ENCODE measurements at places on chromosomes 6 and 20.

GRCh38 chr20:23024701-23025100 lies 10.4 kb upstream of the SSTR4 start:
- DNase-seq, result no peak

GRCh38 chr6:64522859-64523258 lies 887.3 kb downstream of the PHF3 start:
- DNase-seq, result no peak

DNA sequence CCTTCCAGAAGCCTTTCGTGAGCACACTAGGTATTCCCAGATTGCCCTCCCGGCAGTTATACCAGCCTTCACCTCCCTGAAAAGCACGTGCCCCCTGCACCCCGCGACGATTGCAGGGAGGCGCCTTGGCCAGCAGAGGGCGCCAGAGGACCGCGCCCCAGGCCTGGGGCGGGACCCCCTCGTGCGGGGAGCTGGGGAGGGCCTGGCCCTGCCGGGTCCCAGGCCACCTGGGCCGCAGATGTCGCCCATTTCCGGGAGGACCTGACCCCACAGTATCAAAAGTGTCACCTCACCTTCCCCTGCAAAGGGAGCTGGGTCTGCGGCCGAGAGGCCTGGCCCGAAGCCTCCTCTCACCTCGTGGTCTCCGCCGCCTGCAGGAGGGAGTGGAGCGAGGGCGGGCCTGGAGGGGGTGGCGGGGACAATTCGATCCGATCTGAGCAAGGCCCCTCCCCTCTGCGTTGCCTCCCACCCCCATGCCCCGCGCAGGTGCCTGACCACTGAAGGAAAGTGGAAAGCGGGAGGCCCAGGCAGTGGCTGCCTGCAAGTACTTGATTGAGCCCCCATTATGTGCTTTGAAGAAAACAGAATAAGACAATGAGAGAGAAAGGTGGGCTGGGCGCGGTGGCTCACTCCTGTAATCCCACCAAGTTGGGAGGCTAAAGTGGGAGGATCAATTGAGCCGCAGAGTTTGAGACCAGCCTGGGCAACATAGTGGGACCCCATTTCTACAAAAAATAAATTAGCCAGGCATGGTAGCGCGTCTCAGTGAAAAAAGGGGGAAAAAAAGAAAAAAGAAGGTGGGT lies 3.5 kb upstream of the SNAI1 start:
- peak; percentile 51 for DNase-seq

GRCh38 chr6:19836799-19837510 lies at the start of gene ID4:
Gene ID4, plus strand, starts transcription at chr6:19837370. Its CDS starts 385 bp downstream, at chr6:19837755.
- peak; percentile 95 for DNase-seq

- DNase-seq, result no peak
Measured at GRCh38 chr6:91672201-91672600, 1085.3 kb upstream of the MAP3K7 start.

- no peak for DNase-seq
Measured at GRCh38 chr20:1879369-1879768, 15.8 kb upstream of the SIRPA start.

GRCh38 chr6:107230024-107230423 lies 114.7 kb upstream of the BEND3 start:
- DNase-seq, result no peak

GRCh38 chr20:44533928-44534327 lies 12.1 kb upstream of the SERINC3 start:
- DNase-seq, result no peak

DNA sequence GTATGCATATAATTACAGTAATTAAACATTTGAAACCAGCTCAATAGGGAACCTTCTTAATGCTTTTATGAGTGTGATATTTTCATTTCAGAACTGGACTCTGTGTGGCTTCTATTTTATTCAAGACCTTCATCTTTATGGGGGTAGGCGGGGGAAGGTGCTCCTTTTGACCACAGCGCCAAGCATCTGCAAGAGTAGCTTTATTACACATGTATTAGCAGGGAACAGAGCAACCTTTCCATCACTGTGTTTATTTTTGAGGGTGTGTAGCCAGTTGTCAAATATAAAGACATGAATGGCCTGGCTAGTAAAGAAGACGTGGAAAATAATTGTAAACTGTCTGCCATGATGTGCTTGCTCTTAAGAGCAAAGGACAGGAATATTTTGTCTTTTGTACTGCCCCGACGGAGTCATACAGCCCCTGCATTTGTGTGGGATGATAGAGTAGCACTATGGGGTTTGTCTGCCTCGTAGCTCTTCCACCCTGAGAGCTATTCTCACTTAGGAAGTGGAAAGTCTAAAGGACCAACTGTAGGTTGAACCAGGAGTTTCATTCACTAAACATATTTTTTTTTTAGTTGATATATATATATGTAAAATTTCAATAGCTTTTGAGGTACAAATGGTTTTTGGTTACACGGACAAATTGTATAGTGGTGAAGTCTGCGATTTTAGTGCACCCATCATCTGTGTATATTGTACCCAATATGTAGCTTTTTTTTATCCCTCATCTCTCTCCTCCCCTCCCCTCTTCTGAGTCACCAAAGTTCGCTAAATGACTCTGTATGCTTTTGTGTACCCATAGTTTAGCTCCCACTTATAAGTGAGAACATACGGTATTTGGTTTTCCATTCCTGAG lies 91.2 kb downstream of the CARMIL1 start:
- DNase-seq, result no peak

GRCh38 chr6:125107048-125107447 lies 46.5 kb upstream of the TPD52L1 start:
- DNase-seq, result no peak

- no peak for DNase-seq
Measured at GRCh38 chr20:44805335-44805978, 4.9 kb downstream of the RIMS4 start.

GRCh38 chr6:3442431-3443220 lies 14.2 kb downstream of the SLC22A23 start:
- DNase-seq, result no peak

DNA sequence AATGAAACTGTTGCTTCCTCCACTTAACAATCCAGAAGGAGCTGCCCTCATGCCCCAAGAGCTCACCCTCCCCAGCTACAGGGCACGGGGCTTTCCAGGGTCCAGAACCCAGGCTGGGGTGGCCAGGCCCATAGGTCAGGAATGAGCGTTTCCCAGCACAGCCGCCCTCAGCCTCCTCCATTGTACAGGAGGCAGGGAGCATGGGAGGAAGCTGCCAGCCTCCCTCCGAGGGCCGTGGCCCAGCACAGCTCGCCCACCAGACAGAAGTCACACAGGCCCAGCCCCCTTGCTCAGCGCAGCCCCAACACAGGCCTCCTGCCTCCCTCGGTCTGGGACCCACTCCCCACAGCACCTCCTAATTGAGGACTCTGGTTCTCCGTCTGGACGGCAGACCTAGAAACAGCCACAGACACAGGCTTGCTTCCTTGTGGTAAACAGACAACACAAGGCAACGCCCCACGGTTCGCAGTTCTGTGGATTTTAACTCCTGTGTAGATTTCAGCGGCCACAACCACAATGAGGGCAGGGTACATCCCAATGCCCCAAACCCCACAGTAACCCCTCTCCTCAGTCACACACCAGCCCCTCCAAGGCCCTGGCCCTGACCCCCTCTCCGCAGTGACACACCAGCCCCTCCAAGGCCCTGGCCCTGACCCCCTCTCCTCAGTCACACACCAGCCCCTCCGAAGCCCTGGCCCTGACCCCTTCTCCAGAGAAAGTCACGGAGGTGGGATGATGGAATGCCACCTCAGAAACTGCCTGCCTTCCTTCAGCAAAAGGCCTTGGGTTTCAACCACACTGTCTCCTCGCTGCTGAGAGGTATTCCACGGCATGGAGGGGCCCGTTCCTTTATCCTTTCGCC lies 173.5 kb downstream of the DLL1 start:
- no peak for DNase-seq

- no peak for DNase-seq
Measured at GRCh38 chr20:39658662-39659409, 696.7 kb downstream of the DHX35 start.

DNA sequence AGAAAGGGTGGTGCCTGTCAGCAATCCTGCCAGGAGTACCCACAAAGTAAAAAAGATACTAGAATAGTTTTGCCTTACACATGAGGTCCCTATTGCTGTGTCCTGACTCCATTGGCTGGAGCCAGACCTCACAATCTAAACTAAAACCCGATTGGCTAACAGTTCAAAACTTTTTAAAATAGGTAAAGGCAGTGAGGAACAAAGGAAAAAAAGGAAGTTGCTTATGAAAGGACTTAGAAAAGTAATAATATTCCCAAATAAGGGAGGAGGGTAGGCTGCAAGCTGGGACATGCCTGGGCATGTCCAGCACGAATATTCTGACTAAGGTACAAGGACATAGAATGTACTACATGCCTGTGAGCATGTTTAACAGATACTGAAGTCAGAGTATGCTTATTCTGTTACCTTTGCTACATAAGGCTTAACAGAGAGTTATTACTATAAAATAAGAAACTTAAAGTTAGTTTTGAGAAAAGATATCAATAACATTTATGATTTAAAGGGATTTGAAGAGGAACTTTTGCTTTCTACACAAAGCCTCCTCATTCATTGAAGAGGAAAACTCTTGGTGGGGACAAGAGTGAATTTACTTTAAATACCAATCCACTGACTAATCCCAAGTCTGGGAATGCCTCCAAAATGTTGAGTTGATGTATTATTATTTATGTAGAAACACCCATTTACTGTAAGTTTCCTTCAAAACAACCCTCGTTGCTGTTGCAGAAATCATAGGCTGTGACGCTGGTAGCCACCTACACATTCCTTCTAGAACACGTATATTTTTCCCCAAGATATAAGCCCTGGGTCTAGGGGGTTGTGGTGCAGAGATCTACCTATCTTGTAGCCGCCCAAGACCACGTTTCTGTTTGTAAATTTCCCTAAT lies 8.2 kb upstream of the MTHFD1L start:
- DNase-seq, result no peak

Data from left cardiac atrium (tissue), 4 donors.